Esophagus muscularis mucosa (tissue), 4 donors: ENCODE measurements at places on chromosomes 7 and 10. TPM values are rescaled to one million over a fixed set of nuclear protein-coding genes. Genes with fewer than 3 reads are reported as not detected.

Gene CNTNAP2
- 1.2 TPM for total RNA-seq

DNA sequence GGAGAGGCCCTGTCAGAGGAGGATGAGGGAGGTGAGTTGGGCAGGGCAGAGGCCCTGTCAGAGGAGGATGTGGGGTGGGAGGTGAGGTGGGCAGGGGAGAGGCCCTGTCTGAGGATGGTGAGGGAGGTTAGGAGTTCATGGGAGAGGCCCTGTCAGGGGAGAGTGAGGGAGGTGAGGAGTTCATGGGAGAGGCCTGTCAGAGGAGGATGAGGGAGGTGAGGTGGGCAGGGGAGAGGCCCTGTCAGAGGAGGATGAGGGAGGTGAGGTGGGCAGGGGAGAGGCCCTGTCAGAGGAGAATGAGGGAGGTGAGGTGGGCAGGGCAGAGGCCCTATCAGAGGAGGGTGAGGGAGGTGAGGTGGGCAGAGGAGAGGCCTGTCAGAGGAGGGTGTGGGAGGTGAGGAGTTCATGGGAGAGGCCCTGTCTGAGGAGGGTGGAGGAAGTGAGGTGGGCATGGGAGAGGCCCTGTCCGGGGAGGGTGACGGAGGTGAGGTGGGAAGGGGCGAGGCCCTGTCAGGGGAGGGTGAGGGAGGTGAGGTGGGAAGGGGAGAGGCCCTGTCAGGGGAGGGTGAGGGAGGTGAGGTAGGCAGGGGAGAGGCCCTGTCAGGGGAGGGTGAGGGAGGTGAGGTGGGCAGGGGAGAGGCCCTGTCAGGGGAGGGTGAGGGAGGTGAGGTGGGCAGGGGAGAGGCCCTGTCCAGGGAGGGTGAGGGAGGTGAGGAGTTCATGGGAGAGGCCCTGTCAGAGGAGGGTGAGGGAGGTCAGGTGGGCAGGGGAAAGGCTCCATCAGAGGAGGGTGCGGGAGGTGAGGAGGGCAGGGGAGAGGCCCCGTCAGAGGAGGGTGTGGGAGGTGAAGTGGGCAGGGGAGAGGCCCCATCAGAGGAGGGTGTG, 73.7 kb downstream of the INPP5A start:
- H3K4me1 ChIP-seq, result peaks cover 75% of the 10 kb centered on the region
- no peak for DNase-seq
- peak overlapping the region; percentile 29 for H3K27ac ChIP-seq
- H3K27me3 ChIP-seq, result no peaks in the 10 kb centered on the region
- no peak overlapping the region for H3K4me3 ChIP-seq

- no peaks in the 10 kb centered on the region for H3K36me3 ChIP-seq
- no peak for DNase-seq
- no peak overlapping the region for H3K27ac ChIP-seq
- no peaks in the 10 kb centered on the region for H3K4me1 ChIP-seq
- H3K27me3 ChIP-seq, result no peaks in the 10 kb centered on the region
- H3K4me3 ChIP-seq, result no peak overlapping the region
Observed at GRCh38 chr7:93747019-93747418, 143.5 kb downstream of the TFPI2 start.

GRCh38 chr7:156577645-156578577, 62.7 kb upstream of the RNF32 start:
- no peaks in the 10 kb centered on the region for H3K4me1 ChIP-seq
- H3K27me3 ChIP-seq, result no peaks in the 10 kb centered on the region
- no peak overlapping the region for H3K27ac ChIP-seq
- no peak for DNase-seq
- no peaks in the 10 kb centered on the region for H3K36me3 ChIP-seq

Gene SLC39A12
- not detected for total RNA-seq

Gene ABCB4
- total RNA-seq, result 1.0 TPM

Gene GIGYF1
- total RNA-seq, result 28.7 TPM

GRCh38 chr10:58104351-58104751, 163.3 kb downstream of the IPMK start:
- no peak overlapping the region for H3K27ac ChIP-seq
- H3K4me3 ChIP-seq, result no peak overlapping the region
- no peaks in the 10 kb centered on the region for H3K4me1 ChIP-seq
- DNase-seq, result no peak
- no peaks in the 10 kb centered on the region for H3K36me3 ChIP-seq
